HFFc6 (cell line): ENCODE measurements at places on chromosomes 1 and 21. TPM values are rescaled to one million over a fixed set of nuclear protein-coding genes. Genes with fewer than 3 reads are reported as not detected.

DNA sequence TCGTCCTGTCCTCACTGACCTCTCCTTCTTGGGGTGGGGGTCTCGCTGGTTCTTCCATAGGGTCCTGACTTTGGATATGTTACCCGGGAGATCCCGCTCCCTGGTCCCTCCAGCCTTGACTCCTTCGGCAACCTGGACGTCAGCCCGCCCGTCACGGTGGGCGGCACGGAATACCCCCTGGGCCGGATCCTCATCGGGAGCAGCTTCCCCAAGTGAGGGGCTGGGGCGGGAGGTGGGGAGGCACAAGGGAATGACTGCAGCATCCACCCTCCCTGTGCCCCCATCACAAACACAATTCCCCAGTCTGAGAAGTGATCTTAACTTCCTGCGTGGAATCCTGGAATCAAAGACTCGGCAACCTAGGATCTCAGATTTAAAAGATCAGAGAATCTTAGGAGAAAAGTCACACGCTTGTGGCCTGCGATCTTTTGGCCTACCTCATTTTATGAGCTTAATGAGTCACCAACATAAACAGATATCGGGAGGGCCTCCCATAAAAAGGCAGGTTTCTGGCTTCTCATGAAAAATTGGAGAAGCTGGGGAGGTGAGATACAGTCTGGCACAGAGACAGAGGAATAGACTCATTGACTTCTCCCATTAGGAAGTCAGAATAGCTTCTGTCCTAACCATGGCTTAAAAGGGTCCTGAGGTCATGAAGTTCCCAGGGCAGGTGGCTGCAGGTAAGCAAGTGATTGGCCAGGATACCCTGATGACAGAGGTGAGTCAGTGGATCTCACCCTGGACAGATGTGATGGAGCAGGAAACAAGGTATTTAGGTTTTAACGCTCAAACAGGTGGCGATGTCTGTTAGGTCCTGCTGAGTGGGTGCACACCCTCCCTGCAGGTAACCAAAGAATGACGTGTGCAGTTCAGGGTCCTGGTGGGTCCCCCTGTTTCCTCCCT is 15.9 kb upstream of the PADI3 start:
- no peaks in the 10 kb centered on the region for H3K36me3 ChIP-seq
- H3K4me3 ChIP-seq, result peak overlapping the region; percentile 76
- peak overlapping the region; percentile 94 for H3K27ac ChIP-seq
- DNase-seq, result peak; percentile 94

Gene CLCN6
- 7.6 to 8.3 TPM (median 8.3 TPM) in 3 replicates for total RNA-seq

Gene MMP23B
- total RNA-seq, result 3.3 to 8.5 TPM (median 3.9 TPM) in 3 replicates

Gene HRNR
- not detected in 3 replicates for total RNA-seq

- 0 out of 2 replicates have a peak, but pooled peaks cover 4% of the 10 kb centered on the region for H3K36me3 ChIP-seq
- no peak for DNase-seq
- no peak overlapping the region for H3K27ac ChIP-seq
- peaks cover 2% of the 10 kb centered on the region; the same call in 1 of the 2 replicates for H3K27me3 ChIP-seq
These were observed 3.7 kb upstream of the IRF6 start for GRCh38 chr1:209809611-209810010.

GRCh38 chr1:17711941-17712340 is 43.2 kb upstream of the ACTL8 start:
- no peak overlapping the region for H3K27ac ChIP-seq
- DNase-seq, result no peak
- no peak overlapping the region for H3K4me3 ChIP-seq
- peaks cover 12% of the 10 kb centered on the region for H3K27me3 ChIP-seq
- no peaks in the 10 kb centered on the region for H3K4me1 ChIP-seq
- H3K36me3 ChIP-seq, result no peaks in the 10 kb centered on the region

DNA sequence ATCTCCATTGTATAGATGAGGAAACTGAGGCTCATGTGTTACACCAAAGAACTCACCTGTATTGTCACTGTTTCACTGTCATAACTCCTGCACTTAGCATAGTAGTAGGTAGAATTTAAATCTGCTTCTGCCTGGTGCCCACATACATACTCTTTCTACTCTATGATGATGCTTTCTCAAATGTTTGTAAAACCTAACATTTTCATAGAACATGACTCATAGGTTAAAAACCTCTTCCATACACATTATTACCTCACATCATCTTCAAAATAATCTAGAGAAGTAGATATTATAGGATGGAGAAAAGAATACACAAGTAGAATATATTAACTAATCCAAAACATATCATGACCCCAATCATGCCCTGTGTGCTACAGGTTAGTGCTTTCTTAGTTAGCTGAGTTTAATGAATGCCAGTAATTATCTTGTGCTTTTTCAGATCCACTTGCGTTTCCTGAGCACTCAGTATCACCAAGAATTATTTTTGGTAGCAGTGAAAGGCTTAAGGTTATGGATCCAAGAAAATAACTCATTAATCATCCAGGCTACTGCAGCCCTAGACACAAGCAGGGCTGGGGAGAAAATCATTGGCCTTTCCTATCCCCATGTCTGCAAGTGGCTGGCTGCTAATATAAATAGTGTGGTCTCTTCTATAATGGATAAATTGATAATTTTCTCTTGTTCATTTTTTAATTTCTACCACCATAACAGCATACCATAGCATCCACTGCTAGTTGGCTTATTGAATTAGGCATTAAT is 156.9 kb downstream of the LRRC40 start:
- H3K36me3 ChIP-seq, result no peaks in the 10 kb centered on the region
- H3K4me3 ChIP-seq, result no peak overlapping the region
- DNase-seq, result no peak
- no peak overlapping the region for H3K27ac ChIP-seq
- H3K27me3 ChIP-seq, result no peaks in the 10 kb centered on the region
- H3K4me1 ChIP-seq, result peaks cover 30% of the 10 kb centered on the region

DNA sequence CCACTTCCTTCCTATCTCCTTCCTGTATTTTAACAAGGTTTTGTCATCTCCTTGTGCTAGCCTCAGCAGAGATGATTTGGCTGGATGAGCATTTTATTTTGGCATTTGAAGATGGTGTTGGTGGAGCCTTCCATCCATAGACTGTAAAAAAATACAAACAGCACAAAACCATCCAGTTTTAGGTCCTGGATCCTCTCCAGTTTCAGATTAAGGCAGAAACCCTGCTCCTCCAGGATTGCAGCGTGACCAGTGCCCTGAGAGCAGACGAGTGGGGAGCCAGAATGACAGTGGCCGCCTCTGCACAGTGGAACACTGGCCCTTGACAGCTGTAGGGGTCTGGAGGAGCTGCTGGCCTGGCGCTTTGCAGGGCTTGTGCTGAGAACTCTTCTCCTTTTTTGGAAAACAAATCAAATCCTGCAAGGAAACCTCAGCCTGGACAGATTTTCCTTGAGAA is 72.2 kb upstream of the GADD45A start:
- H3K36me3 ChIP-seq, result no peaks in the 10 kb centered on the region
- H3K27me3 ChIP-seq, result peaks cover 3% of the 10 kb centered on the region
- no peak overlapping the region for H3K27ac ChIP-seq
- H3K4me3 ChIP-seq, result no peak overlapping the region

GRCh38 chr1:213135572-213135971 is 84.5 kb downstream of the RPS6KC1 start:
- H3K27me3 ChIP-seq, result no peaks in the 10 kb centered on the region
- H3K4me1 ChIP-seq, result peaks cover 59% of the 10 kb centered on the region
- peak overlapping the region; percentile 12; the same call in 1 of the 2 replicates for H3K27ac ChIP-seq
- peaks cover 28% of the 10 kb centered on the region for H3K36me3 ChIP-seq
- no peak overlapping the region; the same call in 1 of the 2 replicates for H3K4me3 ChIP-seq

Gene AGL
- total RNA-seq, result 6.2 to 7.8 TPM (median 7.6 TPM) in 3 replicates

Gene OSCP1
- total RNA-seq, result 6.0 to 7.6 TPM (median 6.6 TPM) in 3 replicates
